Stimulated activated CD4-positive, alpha-beta T cell treated with anti-CD3 and anti-CD28 coated beads, Interleukin-15, amount 100 ng/mL, for 24 hours (primary cell): ENCODE measurements at places on chromosomes 2 and 18.

GRCh38 chr2:213152065-213152794 is 818 bp upstream of the IKZF2 start:
- peak; percentile 43 for DNase-seq

GRCh38 chr2:22748909-22749308 is 636.1 kb upstream of the KLHL29 start:
- DNase-seq: no peak

DNA sequence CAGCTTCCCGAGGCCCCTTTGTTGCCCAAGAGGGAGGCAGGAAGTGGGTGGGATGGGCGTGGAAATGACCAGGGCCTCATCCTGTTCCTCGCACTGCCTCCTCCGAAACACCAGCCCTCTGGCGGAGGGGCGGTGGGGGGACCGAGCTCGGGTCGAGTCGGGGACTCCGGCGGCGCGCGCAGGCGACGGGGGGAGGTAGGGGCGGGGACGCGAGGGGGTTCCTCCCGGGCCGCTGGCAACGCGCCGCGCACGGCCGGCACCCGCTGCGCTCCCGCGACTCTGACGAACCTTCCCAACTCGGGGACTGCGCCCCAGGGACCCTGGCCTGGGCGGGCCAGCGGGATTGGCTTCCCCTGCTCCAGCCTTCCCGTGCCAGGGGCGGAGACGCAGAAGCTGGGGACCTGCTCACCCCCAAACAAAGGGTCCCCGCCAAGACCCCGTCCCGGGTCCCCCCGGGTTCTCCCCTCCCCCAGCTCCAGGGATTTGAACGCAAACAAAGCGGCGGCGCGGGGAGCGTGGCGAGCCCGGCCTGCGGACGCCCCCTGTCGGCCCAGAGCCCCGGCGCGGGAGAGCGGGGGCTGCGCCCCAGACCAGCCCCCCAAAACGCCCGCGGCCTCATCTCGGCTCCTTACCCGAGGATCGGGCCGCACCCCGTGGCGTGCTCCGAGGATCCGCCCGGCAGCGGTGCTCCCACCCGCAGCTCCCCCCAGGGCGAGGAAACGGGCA is 1.2 kb downstream of the SEMA4C start:
- DNase-seq: peak; percentile 83

- no peak for DNase-seq
These were observed 300.2 kb downstream of the CDCA7 start for GRCh38 chr2:173654896-173655265.

DNA sequence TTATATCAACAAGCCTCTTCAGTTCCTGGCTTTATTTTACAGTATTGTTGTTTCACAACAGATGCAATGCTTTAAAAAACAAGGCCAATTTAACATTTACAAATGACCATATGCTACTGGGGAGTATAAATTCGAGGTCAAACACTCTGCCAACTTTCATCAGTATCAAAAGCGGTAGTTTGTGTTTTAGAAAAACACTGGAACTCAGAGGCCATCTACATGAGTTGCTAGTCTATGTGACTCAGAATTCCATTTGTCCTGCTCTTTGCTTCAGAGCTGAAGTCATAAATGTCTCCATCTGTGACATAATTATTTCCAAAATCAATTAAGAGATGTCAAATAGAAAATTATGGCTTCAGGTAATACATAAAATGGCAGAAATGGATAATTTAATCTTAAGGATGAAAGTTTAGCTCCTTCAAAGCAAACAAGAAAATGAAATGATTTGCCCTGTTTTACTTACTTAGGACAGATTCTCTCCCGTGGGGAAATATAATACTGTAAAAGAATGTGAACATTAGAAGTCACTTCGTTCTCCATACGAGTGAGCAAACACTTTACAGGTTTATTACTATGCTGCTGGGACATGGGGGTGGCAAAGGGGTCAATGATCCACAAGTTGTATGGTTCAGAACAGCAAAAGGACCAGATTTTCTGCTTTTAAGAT is 3.7 kb downstream of the MEX3C start:
- no peak for DNase-seq

GRCh38 chr2:126999106-126999756 is 100.5 kb downstream of the TEX51 start:
- DNase-seq: no peak

DNA sequence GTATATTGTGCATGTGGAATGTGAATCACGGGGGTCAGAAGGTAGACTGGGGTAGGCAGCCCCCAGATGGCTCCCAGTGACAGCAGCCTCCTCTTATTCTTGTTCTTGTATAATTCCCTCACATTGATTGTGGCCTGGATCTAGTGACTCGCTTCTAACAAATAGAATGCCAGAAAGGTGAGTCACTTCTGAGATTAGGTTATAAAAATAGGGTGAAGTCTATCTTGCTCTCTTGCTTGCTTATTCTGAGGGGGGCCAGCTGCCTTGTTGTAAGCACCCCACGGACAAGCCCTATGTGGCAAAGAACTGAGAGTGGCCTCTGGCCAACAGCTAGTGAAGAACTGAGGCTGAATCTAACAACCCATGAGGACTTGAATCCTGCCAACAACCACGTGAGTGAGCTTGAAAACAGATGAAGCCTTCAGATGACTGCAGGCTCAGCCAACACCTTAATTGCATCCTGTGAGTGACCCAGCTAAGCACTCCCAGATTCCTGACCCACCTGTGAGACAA is 15.6 kb upstream of the RMND5A start:
- DNase-seq: no peak

- DNase-seq: no peak
These were observed 138.5 kb downstream of the RBMS1 start for GRCh38 chr2:160355080-160355479.

DNA sequence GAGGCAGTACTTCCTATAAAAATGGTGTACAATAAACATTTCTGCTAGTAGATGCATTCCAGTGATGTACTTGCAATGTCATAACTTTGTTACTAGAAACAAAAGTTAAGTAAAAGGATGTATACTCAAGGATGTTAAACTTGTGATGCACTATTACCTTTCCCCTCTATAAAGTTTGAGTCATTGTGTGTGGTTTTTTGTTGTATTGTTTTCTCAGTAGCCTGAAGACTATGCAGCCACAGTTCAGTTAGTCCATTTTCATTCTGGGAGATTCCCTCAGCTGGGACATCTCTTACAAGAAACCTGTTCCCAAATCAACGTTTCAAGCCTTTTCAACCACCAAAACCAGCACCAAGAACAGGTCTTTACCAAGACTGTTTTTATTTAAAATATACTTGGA is 5.6 kb downstream of the ATP5MC3 start:
- DNase-seq: no peak

DNA sequence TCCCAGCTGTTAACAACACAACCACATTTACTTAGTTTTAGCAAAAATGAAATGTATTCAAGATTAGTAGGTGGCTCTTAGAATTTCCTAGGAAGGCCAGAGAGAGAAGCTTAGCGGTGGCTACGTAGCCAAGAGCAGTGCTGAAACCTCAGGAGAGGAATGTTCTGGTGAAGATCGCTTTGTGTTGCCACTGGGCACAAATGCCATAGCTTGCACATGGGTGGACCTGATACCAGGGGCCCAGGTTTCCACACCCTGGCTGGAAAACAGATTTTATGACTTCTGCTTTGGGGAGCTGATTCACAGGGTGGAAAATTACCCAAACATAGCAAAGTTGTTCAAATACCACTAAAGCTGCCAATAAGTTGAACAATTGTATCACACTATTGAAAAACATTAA is 43.4 kb downstream of the THUMPD2 start:
- no peak for DNase-seq

GRCh38 chr2:1628893-1629292 is 115.4 kb downstream of the PXDN start:
- no peak for DNase-seq

DNA sequence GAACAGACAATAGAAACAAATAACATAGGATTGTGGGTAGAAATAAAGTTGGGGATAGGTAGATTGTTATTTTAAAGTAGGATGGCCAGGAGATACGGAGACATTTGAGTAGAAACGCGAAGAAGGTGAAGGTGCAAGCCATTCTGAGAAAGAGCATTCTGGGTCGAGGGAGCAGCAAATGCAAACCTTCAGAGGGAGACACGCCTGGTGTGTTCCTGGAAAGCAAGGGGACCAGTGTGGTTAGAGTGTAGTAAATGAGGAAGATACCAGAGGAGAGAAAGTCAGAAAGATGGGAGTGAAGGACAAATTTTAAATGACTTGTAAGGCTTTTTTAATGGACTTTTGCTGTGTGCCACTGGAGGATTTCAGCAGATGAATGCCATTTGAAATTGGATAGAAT is 1.7 kb downstream of the CYP20A1 start:
- no peak for DNase-seq

GRCh38 chr18:11046140-11046539 is 103.2 kb downstream of the PIEZO2 start:
- DNase-seq: no peak

DNA sequence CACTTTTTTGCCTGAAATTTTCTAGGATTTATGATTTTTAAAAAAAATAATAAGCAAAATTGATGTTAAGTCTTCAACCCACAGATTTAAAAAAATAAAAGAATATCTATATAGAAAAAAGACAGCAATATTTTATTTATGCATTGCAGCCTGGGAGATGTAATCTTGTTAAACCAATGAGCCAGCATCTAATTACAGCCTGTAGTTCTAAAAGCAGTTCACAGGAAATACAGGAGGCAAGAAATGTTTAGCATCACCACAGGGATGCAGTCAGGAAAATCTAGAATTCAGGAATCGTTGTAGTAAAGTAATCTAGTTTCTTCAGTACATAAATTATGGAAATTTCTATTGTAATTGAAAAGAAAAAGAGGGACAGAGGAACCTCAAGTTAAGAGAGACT is 17.2 kb downstream of the UGGT1 start:
- DNase-seq: no peak

DNA sequence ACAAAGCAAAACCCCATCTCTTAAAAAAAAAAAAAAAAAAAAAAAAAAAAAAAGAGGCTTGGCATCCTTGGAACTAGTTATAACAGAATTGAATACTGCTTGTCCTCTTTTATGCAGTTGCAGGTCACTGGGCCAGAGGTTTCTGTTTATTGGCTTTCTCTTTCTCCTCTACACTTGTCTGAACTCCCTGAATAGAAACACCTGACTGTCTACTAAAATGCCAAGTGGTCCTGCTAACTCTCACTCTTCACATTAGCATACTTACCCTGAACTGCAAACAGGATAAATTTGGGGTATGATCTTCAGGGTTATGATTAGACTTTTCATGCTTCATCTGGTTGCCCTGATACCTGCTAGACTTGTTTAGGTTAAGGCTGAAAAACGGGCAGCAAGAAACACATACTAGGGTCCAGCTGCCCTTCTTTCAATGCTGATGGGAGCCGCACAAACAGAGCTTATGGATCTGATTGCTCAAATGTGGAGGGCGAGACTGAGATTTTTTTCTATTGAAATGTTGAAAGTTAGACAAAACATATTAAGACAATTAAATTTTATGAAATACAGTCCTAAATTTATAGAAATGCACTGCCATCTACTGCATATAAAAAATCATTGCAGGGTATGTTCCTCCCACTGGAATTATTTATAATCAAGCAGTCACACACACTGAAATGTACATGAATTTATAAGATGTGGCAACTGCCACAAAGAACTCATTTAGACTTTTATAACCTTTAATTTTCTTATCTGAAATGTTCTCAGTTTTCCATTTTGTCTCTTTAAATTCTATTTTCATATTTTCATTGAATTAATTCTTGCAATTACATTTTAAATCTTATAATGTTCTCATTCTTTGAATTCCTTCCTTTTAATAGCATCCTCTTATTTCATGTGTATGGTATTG is 40.8 kb downstream of the GTF3C3 start:
- no peak for DNase-seq

DNA sequence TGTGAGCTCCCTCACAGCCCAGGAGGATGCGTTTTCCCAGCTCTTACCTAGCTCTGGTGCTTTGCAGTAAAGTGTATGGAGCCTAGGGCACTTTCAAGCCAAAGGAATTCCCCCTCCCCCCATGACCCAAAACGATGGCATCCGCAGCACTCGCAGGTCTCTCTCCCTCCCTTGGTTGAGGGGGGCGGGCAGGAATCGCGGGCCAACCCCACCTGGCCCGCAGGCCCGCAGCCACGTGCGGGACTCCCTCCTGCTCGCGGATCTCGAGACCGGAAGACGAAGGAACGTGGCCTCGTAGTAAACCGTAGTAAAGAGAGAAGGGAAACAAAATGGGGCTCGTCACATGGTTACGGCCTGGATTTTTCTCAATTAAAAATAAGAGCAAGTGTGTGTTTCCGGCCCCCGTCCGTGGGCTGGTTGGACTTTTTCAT is 8.5 kb downstream of the IRS1 start:
- DNase-seq: peak; percentile 60

DNA sequence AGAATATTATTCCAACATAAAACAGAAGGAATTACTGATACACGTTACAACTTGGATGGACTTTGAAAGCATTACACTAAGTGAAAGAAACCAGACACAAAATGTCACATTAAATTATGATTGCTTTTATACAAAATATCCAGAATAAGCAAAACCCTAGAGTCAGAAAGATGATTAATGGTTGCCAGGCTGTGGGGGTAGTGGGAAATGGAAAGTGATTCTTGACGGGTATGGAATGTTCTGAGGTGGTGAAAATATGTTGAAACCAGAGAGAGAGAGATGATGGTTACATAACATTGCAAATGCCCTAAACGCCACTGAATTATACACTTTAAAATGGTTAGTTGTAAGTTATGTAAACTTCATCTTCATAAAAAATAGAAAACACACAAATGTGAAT is 1057.2 kb upstream of the TMEFF2 start:
- no peak for DNase-seq

DNA sequence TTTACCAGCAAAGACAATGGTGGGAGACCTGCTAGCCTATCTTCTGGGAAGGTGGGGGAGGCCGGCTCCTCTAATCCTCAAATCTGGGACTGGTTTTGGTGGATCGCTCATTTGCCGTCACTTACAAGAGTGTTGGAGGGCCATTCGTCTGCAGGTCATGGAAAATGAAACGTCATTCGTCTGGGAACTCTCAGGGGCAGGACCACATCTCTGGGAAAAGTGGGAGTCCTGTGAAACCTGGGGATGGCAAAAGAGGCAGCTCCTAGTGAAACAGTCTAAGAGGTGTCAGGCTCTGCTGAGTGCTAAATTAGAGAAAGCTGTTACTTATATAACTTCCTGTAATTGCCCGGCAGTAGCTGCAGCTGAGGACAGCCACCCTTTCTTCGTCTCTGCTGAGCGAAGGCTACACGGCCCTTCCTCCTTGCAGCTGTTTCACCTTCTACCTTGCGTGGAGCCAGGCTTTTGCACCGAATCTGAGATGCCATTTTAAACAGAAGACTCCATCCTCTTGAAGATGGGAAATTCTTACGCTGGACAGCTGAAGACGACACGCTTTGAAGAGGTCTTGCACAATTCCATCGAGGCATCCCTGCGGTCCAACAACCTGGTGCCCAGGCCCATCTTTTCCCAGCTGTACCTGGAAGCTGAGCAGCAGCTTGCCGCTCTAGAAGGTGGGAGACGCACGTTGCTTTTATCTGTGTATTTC is 22.4 kb downstream of the GREB1 start:
- no peak for DNase-seq

DNA sequence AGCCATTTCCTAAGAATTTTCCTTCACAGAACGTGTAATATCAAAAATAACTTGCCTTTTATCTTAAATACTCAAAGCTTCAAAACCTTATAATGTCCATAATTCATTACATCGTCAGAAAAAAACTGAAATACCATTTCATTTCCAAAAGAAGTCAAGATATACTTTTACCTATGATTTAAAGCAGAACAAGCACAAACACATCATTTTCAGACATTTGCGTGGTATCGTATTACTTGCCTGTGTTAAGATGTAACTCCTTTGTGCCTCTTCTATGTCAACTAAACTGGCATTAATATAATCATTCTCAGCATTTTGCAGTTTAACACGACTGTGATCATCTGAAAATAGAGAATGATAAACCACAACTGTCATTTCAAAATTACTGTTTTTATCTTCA is 47.5 kb downstream of the PTPN2 start:
- DNase-seq: no peak
